ENCODE measurements at places on chromosomes 16 and 17.

DNA sequence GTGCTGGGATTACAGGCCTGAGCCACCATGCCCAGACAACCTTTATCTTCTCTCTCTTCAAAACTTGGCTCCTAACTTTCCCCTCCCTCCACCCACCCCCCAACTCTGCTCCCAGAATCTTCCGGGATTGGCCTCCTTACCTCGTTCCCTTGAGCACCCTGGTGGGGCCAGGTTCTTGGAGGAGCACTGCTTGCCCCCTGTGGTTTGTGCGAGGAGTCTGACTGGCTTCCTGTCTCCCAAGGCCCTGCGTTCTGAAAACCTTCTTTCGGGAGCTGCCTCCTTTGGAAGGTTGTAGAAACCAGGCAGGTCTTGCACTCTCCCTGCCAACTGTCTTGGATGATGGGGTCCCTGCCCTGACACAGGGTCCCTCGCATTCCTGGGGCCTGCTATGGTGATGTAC is 19.8 kb downstream of the PLXDC1 start:
- H3K27me3 ChIP-seq, result no peaks in the 10 kb centered on the region
- no peaks in the 10 kb centered on the region for H3K36me3 ChIP-seq
- DNase-seq, result no peak
- no peak overlapping the region for H3K4me3 ChIP-seq
- H3K27ac ChIP-seq, result no peak overlapping the region

GRCh38 chr17:77458202-77459017 is 317.6 kb downstream of the SEC14L1 start:
- H3K36me3 ChIP-seq, result no peaks in the 10 kb centered on the region
- no peaks in the 10 kb centered on the region for H3K27me3 ChIP-seq
- H3K27ac ChIP-seq, result no peak overlapping the region
- H3K4me3 ChIP-seq, result no peak overlapping the region
- H3K4me1 ChIP-seq, result no peaks in the 10 kb centered on the region
- no peak for DNase-seq

GRCh38 chr16:54164789-54165173 is 121.8 kb downstream of the IRX3 start:
- no peaks in the 10 kb centered on the region for H3K27me3 ChIP-seq
- no peaks in the 10 kb centered on the region for H3K4me1 ChIP-seq
- H3K27ac ChIP-seq, result no peak overlapping the region
- H3K4me3 ChIP-seq, result no peak overlapping the region
- no peak for DNase-seq

DNA sequence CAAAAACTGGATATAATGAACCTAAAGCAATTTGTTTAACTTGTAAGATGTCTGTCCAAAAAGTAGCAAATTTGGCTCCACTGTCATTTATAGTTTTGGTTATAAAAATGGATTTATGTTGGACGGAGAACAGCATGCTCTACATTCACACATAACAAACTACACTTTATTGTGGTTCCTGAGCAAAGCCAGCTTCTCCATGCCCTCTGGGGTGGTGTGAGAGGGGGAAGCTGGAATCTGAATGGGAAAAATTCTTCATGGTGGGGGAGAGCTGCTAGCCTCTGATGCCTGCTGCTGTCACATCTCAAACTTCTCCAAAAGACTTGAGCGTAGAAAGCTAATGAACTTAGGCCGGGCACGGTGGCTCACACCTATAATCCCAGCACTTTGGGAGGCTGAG is 9.8 kb upstream of the METTL9 start:
- no peaks in the 10 kb centered on the region for H3K27me3 ChIP-seq
- no peak for DNase-seq
- no peak overlapping the region for H3K4me3 ChIP-seq
- H3K36me3 ChIP-seq, result no peaks in the 10 kb centered on the region
- no peaks in the 10 kb centered on the region for H3K4me1 ChIP-seq
- H3K27ac ChIP-seq, result no peak overlapping the region

DNA sequence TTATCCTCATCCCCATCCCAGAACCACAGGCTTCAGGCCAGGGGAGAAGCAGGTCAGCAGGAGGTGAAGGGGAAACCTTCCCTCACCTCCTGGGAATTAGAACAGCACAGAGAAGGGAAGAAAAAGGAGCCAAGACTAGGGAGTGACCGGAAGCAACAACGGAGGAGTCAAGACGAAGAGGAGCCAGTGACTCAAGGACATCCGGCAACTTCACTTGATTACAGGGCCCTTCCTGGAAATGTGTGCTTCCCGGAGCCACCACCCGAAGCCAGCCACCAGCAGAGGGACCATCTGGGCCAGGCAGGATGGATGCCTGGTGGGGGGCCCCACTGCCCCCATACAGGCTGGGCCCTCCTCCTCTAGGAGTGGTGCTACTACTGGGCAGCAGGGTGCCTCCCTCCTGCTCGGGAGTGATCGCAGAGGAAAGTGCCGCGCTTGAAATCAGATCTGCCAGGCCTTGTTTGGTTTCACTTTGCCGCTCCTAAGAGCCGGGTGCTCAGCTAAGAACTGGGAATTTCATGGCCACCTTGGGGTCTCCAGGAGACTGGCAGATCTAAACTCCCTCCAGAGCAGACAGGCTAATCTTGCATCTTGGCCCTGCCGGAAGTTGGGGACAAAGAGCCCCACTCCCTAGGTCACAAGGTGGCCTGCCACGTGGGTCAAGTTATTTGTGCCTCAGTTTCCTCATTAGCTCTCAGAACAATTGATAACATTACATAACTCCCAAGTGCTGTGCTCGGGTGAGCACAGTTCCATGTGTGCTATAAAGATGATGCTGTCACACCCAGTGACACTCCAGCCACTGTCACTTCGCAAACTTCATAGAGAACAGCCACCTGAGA is 6.6 kb downstream of the CDC42EP4 start:
- DNase-seq, result no peak
- no peaks in the 10 kb centered on the region for H3K36me3 ChIP-seq
- H3K27ac ChIP-seq, result peak overlapping the region; percentile 99
- peaks cover 29% of the 10 kb centered on the region for H3K4me1 ChIP-seq

DNA sequence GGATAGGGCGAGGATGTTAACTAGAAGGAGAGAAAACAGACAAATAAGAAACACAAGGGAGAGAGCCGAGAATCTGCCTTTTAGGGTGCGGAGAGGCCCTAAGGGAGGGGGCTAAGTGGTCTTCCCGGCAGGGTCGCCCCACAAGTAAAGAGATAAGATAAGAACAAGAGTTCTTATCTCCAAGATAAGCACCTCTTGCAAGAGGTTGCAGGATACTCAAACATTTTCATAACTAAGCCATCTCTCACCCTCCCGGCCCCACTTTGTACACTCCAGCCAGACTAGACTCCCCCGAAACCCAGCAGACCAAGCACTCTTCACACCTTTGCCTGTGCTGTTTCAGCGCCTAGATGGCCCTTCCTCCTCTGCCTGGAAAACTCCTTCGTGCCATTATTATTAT is 14.3 kb downstream of the ZNF319 start:
- H3K27ac ChIP-seq, result no peak overlapping the region
- no peaks in the 10 kb centered on the region for H3K27me3 ChIP-seq
- H3K4me3 ChIP-seq, result no peak overlapping the region
- peaks cover 7% of the 10 kb centered on the region for H3K4me1 ChIP-seq

DNA sequence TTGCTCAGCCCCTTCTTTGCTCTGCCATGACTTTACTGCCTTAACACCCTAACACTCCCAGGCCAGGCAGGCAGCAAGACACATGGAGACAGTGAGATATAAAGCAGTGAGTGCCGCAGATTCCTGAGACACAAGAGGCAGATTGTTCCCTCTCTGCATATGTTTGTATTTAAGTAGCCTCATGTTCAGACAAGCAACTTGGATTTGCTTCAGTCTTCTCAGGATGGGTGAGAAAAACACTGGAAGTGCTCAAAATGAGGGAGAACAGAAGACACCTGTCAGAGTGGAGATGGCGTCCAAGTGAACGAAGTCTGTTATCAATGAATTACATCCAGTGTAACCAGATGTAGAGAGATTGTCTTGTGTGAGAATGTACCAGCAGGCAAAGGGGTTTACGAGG is 86.8 kb downstream of the CES1 start:
- H3K27me3 ChIP-seq, result no peaks in the 10 kb centered on the region
- H3K4me3 ChIP-seq, result no peak overlapping the region
- H3K36me3 ChIP-seq, result no peaks in the 10 kb centered on the region
- no peaks in the 10 kb centered on the region for H3K4me1 ChIP-seq
- no peak for DNase-seq
- no peak overlapping the region for H3K27ac ChIP-seq

- peak overlapping the region; percentile 95 for H3K27ac ChIP-seq
- no peaks in the 10 kb centered on the region for H3K27me3 ChIP-seq
Observed at GRCh38 chr17:78360371-78361224, 721 bp upstream of the SOCS3 start.

DNA sequence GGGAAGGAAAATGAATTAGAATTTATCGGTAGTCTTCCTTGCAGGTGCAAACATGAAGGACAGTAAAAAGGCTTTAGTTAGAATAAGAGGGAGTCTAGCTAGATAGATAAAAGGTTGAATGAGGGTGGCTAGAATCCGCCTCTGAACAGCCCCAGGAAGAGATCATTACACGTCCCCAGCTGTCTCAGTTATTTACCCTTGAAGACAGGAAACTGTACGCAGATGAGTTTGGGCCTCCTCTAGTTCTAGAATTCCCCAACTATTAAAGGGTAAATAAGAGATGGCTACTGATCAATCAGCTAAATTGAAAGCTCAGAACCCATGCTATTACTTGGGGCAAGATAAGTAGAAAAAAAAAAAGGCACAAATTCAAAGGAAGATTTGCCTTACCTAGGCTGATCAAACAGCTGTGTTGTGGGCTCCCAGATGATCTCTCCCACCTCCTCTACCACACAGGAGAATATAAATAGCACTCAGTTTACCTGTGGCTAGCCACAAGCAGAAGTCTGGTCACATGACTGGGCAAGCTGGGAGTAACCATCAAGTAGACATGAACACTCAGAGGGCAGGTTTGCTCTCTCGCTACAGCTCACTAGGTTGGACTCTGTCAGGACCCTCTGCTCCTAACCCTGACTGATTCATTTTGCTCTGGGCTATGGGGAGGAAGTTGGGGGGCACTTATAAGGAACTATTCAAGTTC is 17.0 kb downstream of the FAM117A start:
- H3K27me3 ChIP-seq, result no peaks in the 10 kb centered on the region
- no peaks in the 10 kb centered on the region for H3K36me3 ChIP-seq
- no peak for DNase-seq
- H3K4me1 ChIP-seq, result peaks cover 6% of the 10 kb centered on the region

GRCh38 chr17:77129568-77130301 is 11.0 kb upstream of the SEC14L1 start:
- no peaks in the 10 kb centered on the region for H3K4me1 ChIP-seq
- no peak overlapping the region for H3K27ac ChIP-seq
- no peak for DNase-seq
- no peaks in the 10 kb centered on the region for H3K36me3 ChIP-seq
- H3K27me3 ChIP-seq, result no peaks in the 10 kb centered on the region

DNA sequence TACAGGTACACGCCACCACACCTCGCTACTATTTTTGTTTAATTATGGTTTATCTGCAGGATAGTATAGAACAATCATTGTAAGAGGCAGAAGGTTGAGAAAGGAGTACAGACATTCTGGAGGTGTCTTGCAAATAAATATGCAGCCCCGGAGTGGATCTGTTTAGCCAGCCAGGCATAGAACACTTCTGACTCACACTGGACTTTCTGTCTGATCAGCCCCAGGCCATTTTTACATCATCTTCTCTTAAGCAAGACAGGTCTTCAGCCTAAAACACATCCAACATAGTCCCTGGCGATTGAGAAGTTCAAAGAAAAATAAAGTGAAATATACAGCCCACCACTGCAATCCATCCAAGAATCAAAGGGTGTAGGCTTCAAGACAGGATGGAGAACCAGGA is 81.4 kb downstream of the XYLT1 start:
- no peaks in the 10 kb centered on the region for H3K36me3 ChIP-seq
- H3K27me3 ChIP-seq, result no peaks in the 10 kb centered on the region
- no peaks in the 10 kb centered on the region for H3K4me1 ChIP-seq
- no peak for DNase-seq

GRCh38 chr17:43860927-43861622 is 14.1 kb downstream of the CD300LG start:
- no peaks in the 10 kb centered on the region for H3K4me1 ChIP-seq
- H3K4me3 ChIP-seq, result no peak overlapping the region
- H3K27ac ChIP-seq, result peak overlapping the region; percentile 71
- H3K27me3 ChIP-seq, result no peaks in the 10 kb centered on the region
- no peaks in the 10 kb centered on the region for H3K36me3 ChIP-seq

DNA sequence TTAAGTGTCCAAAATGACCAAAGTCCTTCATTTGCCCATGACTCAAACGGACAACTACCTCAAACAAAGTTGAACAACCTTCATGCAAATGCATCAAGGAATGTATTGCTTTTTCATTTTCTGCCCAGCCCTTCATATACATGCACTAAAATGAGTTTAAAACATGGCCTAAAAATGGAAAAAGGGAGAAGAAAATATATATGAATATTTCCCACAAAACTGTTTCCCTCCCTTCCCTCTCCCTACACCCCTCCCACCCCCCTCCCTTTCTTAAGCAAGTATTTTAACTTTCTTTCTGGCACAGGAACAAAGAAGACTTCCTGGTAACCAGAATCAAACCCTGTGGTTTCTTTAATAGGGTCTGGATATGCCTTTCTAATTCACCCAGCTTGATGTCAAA is 5.5 kb upstream of the FBXL20 start:
- H3K4me3 ChIP-seq, result no peak overlapping the region
- no peak overlapping the region for H3K27ac ChIP-seq
- peaks cover 53% of the 10 kb centered on the region for H3K36me3 ChIP-seq
- no peaks in the 10 kb centered on the region for H3K27me3 ChIP-seq

DNA sequence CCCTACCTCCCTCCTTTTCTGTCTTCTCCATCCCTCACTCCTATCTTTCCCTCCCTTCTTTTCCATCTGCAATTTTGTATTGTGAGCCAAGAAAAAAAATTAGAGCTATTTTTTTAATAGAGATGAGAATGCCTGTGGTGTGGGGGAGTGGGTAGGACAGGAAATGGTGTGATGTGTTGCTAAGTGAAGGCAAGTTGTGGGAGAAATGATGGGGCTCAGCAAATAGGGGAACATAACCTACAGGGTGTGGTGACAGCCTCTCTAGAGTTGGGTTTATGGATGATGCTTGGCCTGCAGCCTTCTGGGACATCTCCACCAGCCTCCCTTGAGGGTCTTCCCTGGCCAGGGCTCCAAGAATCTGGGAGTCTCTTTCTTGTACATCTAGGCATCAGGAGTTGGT is 163.1 kb upstream of the CACNG3 start:
- no peak for DNase-seq
- H3K27ac ChIP-seq, result no peak overlapping the region
- no peaks in the 10 kb centered on the region for H3K36me3 ChIP-seq
- no peaks in the 10 kb centered on the region for H3K4me1 ChIP-seq

DNA sequence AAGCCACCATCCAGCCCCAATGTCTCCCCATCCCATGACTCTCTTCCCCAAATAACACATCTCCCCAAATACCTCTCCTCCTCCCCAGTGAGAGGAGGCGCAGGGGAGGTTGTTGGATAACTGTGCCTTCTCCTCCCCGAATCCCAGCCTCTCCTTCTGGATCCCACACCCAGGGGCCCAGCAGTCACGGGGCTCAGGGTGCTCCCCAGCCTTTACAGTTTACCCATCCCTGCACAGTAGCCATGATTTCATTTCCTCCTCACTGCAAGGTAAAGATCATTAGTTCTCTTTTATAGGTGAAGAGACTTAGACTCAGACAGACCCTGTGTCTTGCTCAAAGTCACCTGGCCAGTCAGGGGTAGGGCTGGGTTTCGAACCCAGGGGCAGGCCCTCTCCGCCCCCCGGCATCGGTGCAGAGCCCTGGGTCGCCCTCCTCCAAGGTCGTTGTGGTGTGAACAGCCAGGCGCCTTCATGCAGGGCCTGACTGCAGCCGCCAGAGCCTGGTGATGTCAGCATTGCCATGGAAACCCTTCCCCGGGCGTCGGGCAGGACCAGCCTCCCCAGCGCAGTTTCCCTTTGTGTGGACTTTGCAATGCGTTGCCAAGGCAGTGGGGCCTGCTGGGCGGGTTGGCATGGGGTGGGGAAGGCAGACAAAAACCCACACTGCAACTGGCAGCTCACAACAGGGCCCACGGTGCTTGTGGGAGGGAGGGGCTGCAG is 53.3 kb upstream of the TOB1 start:
- H3K36me3 ChIP-seq, result no peaks in the 10 kb centered on the region
- no peak overlapping the region for H3K4me3 ChIP-seq
- peak overlapping the region; percentile 50 for H3K27ac ChIP-seq
- peak; percentile 77 for DNase-seq
- no peaks in the 10 kb centered on the region for H3K27me3 ChIP-seq
